ENCODE measurements at places on chromosomes 4 and X.

GRCh38 chr4:34181311-34181841, 2062.9 kb downstream of the ARAP2 start:
- peak; percentile 92 for DNase-seq

- DNase-seq: no peak
Observed at GRCh38 chrX:40434443-40434842, 146.3 kb upstream of the ATP6AP2 start.

DNA sequence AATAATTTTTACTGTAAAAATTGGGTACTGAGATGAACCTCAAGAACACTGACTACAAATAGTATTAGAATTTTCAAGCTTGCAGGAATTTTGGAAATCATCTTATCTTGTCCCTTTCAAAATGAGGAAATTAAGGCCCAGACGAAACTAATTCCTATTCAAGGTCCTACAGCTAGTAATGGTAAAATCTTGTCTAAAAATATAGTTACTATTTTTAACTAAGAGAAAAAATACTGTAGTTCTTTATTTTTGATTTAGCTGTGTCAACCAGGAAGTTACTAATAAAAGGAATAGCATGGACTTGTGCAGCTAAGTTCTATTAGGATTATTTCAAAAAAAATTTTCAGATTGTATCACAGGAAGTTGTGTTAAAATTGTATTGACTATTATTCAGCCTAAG, 12.7 kb downstream of the PRIMPOL start:
- no peak for DNase-seq

- DNase-seq: peak; percentile 46
Observed at GRCh38 chrX:13646154-13646549, 6.8 kb upstream of the TCEANC start.

DNA sequence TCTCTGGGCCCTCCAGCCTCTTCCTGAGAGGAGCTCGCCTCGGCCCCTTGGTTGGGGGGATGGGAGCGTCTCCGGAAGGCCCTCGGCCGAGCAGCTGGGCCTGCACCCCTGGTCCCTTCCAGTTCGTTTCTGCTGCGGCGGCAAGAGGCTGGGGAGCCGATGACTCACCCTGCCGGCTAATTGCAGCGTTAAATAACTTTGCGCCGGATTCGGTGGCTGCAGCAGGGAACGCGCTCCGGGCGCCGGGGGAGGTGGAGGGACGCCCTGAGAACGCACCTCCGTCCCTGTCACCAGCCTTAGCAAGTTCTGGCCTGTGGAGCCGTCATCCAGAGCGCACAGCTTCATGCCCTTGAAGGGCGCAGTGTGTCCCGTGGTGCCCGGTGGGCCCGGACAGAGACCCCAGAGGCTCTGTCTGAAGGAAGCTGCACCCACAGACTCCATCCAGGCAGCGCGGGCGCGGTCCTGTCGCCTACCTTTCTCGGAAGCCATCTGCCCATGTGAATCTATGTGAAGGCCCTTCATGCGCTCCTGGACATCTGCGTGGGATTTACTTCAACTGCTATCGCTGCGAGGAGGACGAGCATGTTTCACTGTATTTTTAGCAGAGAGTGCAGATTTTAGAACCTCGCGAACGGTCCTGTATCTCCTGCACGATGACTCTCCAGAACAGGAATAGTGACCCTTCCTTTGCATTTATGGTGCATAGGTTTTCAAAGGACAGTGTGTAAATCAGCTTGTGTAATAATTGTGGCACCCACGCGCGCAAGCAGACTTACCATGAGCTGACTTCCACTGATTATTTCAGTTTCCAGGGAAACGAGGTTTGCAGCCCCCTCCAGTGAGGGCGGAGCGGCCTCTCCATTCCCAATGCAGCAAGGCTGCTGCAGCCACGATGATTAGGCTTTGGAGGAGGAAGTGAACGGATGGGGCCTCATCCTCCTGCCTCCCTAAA, 1.7 kb upstream of the TMEM271 start:
- no peak for DNase-seq
